ENCODE measurements at places on chromosomes 13 and 19.

GRCh38 chr13:32645854-32646253, 59.6 kb downstream of the PDS5B start:
- DNase-seq: no peak

GRCh38 chr13:110875241-110875640, 39.6 kb downstream of the ANKRD10 start:
- DNase-seq: no peak

DNA sequence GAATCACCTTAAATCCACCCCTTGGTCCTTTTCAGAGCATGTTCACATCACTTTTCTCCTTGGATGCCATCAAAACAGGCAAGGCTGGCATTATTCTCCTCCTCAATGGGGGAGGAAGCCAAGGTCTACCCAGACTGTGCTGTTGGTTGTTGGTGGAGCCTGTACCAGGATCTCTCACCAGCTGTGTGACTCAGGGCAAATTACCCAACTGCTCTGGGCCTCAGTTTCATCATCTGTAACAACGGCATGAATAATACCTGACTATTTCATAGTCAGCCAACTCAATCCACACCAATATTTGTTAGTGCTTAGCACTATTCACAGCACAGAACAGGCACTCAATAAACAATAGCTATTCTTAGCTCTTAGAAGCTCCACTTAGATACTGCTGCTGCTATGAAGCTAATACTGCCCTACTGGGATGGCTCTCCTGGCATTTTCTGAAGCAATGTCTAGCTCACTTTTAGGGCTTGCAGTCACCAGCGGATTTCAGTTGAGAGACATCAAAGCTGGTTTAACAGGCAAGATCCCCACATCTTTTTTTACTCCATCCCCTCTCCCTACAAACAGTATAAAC, 116.9 kb downstream of the CCNA1 start:
- no peak for DNase-seq

DNA sequence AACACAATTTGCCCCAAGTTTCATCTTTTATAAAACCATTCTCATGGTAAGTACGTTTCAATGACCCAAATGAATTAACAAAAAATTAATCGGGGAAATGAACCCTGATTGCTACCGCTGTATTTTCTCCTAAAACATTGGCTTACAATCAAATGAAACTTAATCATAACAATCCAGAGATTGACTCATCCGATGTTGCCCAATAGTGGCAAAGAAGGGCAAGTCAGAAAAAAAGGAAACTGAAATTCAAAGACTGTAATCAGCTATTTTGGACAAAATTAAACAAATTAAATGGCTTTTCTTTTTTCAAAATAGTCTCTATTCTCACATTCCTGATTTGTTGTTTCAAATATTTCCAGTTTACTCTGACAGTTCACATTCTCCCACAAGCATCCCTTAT, 3.9 kb upstream of the ACOD1 start:
- DNase-seq: no peak

GRCh38 chr19:38670921-38671398, 23.5 kb downstream of the ACTN4 start:
- no peak for DNase-seq
